ENCODE measurements at places on chromosomes 7 and 10.

DNA sequence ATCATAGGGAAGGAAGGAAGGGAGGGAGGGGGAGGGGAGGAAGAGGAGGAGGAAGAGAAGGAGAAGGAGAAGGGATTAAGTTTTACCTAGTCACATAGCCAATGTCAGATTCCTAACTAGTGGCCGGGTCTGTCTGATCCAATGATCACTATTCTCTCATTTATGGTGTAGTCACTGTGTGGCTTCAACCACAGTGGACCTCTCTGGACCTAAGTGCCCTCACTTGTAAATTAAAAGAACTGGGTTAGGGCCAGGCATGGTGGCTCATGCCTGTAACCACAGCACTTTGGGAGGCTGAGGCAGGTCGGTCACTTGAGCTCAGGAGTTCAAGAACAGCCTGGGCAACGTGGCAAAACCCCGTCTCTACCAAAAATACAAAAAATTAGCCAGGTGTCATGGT lies 6.6 kb upstream of the SERPINE1 start:
- no peak for DNase-seq

- DNase-seq, result no peak
Observed at GRCh38 chr10:19169684-19170083, 121.1 kb downstream of the MALRD1 start.

DNA sequence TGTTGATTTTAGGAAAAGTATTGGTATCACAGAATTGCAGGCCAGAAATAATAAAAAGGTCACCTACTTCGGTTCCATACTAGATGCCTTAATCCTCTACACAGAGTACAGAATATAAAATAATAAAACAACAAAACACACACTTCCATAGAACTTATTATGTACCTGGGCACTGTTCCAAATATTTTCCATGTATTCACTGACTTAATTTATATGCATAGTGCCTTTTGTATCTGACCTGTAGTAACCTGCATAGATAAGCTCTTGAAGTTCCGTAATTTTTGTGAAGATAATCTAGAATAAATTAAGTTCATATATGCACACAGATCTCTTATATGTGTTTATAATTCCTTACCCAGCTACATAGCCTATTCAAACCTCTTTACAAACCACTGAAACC lies 78.3 kb downstream of the RAPGEF5 start:
- DNase-seq, result no peak

DNA sequence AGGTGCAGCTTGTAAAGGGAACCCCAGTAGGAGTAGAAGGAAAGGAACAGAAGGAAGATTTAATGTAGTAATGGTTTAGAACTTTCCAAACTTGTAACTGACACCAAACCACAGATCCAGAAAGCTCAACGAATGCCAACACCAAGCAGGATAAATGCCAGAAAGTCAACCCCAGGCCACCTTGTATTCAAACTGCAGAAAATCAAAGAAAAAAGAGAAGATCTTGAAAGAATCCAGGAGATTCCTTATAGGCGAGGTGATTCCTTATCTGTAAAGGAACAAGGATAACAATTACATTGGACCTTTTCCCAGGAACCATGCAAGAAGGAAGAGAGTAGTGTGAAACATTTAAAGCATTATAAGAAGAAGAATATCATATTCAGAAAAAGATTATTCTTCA lies 93.6 kb downstream of the NKX6-2 start:
- no peak for DNase-seq

- no peak for DNase-seq
Observed at GRCh38 chr10:33327751-33328150, 6.7 kb downstream of the NRP1 start.

- no peak for DNase-seq
Observed at GRCh38 chr10:129880191-129880870, 83.7 kb downstream of the EBF3 start.

DNA sequence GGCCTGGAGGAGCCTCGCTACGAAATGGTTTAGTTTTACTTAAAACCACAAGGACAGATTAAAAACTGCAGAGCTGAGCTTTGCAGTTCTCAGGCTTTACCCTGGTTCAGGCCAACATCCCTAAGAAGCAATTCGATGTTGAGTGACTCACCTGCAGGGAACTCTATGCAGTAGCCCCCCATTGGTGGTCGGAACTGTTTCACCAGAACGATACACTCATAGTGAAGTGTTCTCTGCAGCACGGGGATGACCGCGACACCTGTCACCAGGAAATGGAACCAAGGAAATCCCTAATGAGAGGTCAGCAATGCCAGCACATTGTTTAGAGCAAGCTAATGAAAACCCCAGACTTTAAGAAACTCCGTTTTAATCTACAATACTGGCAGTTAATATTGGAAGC lies 18.0 kb downstream of the NUDT5 start:
- DNase-seq, result no peak

- DNase-seq, result no peak
Observed at GRCh38 chr7:43850348-43851116, 18.8 kb downstream of the MRPS24 start.

- no peak for DNase-seq
Observed at GRCh38 chr7:43838201-43838658, 31.1 kb downstream of the MRPS24 start.

- no peak for DNase-seq
Observed at GRCh38 chr10:34918060-34918775, 103.1 kb upstream of the PARD3 start.

- no peak for DNase-seq
Observed at GRCh38 chr10:129614341-129614740, 147.3 kb downstream of the MGMT start.

GRCh38 chr10:86083664-86084175 lies 282.9 kb downstream of the GRID1 start:
- no peak for DNase-seq

GRCh38 chr10:809671-810350 lies 120.3 kb upstream of the DIP2C start:
- no peak for DNase-seq

GRCh38 chr10:89414879-89415821 lies 782 bp downstream of the IFIT5 start:
- peak; percentile 51 for DNase-seq

DNA sequence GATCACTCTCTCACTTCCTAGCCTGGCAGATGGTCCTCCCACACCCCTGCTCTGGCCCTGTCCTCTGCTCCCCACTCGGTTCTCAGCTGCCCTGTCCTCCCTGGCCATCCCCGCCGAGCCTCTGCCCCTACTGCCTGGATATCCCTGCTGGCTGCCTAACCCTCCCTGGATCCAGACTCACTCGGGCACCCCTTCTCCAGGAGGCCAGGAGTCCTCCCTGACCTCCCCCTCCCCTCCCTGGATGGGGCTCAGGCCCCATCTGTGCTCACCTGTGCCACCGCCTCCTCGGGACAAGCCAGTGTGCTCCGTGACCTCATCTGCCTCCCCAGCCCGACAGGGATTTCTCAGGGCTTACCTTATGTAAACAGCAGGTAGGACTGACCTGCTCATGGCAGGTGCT lies 406.1 kb downstream of the TCERG1L start:
- no peak for DNase-seq

GRCh38 chr7:129574487-129574886 lies 37.0 kb upstream of the NRF1 start:
- no peak for DNase-seq

- no peak for DNase-seq
Observed at GRCh38 chr10:97320480-97321031, 1.5 kb downstream of the FRAT1 start.

DNA sequence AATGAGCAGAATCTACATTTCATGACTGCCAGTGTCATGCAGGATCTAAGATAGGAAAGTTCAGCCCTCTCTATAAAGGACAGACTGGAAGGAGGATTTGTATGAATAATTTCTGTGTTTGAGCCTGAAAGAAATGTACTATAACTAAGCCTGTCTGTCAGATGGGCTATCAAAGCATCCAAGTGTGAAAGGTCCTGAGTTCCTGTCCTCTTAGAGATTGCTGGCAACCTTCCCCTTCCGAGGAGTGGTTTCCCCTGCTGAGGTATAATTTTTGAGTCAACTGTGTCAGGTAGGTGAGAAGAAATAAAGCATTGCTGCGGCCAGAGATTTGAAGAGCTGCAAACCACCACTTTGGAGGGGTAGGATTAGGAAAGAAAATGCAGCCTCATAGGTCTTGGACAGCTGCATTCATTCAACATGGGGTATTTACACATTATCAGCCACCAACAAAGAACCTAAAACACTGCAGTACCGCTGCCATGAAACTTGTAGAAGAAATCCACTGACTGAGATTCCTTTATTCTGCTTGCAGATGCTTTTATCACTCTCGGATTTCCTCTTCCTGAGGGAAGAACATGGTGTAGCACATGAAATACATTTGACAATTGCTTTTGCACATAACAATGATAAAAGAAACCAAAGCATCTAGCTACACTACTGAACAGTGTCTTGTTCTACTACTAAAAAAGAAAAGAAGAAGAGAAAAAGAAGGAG lies 189.1 kb downstream of the DGKI start:
- no peak for DNase-seq

GRCh38 chr10:98078774-98079173 lies 48.4 kb upstream of the CRTAC1 start:
- DNase-seq, result no peak

DNA sequence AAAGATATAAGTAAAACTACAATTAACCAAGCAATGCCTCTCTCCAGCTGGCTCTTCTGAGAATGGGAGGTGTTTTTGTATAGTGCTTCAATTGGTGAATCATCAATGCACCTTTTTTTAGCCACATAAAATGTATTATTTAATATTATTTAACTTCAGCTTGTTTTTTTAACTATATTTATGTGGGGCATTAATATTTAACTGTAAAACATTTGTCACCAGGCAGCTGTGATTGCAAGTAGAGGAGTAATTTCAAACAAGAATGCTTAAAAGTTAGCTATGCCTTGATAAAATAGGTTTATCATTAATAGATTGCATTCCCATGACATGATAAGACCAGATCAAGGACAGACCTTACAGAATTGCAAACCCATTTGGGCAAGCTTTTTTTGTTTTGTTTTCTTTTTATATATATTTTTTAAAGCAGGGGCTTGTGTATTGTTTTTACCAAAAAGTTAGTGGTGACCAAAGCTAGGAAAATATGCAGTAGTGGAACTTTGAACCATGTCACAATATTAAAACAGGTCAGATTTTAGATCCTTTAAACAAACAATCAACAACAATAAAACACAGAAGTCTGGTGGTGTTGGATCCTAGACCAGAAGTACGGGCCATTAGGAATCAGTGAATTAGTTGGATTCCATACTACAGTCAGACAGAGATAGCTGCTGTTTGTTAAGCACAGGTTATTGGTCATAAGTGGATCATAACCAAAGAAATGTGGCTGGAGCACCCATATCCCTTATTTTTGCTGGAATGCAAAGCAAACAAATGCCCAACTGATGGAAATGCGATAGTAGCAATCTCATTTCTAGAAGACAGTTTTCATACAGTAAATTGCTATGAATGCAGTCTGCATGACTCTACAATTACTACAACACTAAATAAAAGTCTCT lies 2.9 kb downstream of the CAV2 start:
- DNase-seq, result no peak

DNA sequence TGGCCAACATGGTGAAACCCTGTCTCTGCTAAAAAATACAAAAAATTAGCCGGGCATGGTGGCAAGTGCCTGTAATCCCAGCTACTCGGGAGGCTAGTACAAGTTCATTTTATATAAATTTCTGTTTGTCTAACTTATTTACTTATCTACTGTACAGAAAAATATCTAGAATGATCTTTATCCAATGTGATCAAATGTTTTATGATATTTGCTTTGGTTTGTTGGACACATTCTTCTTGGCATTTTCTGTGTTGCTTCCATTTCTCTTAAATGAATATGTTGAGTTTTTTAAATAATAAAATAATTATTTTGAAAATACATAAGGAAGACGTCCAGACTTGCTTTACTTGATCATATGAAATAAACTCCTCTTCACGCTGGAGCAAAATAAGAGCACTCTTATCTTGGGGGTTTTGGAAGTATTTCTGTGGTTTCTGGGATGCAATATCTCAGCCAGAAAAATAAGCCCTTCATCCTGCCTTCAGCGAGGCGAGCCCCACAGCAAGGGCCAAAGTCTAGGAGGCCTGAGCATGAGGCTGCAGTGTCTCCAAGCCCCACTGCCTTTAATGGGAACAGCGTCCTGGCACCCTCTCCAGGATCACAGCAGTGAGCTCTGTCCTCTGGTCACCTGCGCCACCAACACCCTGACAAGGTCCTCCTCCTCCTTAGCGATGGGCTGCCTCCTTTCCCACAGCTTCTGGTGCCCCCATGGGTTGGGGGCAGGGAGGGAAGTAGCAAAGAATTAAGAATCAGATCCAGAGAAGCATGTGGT lies 480.2 kb downstream of the KCNMA1 start:
- no peak for DNase-seq

DNA sequence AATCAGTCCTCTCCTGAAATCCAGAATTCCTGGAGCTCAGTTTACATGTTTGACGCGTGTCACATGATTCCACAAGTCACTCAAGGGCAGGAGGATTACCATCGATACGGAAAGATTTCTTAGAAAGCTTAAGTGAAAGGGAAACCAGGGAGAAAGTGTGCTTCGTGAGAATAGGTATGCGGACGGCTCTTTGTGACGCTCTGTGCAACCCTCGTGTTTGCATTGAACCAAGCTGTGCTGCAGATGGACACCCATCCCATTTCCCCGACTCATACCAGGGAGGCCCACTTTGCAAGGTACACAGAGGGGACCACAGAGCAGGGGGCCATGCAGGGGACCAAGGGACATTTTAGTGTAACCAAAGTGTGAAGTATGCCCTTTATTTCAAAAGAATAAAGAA lies 43.2 kb downstream of the IKZF1 start:
- no peak for DNase-seq

GRCh38 chr7:1055491-1055955 lies 11.2 kb downstream of the GPR146 start:
- DNase-seq, result no peak

DNA sequence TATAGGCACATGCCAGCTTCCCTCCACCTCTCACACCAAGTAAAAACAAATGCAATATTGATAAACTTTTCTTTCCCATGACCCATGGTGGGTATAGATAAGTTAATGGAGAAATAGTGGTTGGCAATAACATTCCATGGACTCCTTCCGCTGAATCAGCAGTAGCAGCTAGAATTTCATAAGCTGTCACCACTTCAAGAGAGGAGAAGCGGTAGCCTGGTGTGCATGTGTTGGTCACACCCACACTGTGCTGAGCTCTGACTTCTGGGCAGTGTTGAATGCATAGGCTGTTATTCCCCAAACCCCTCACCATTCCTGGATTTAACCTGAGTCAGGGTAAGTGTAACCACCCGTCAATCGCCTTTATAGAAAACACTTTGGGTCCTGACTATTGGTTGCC lies 32.5 kb upstream of the BMPER start:
- no peak for DNase-seq

All from BE2C (cell line).